ENCODE measurements at places on chromosomes 11 and 22.

- DNase-seq, result no peak
Measured at GRCh38 chr11:62592989-62593421, 1.7 kb upstream of the TUT1 start.

- no peak for DNase-seq
Measured at GRCh38 chr11:9136741-9137140, 45.3 kb upstream of the SCUBE2 start.

DNA sequence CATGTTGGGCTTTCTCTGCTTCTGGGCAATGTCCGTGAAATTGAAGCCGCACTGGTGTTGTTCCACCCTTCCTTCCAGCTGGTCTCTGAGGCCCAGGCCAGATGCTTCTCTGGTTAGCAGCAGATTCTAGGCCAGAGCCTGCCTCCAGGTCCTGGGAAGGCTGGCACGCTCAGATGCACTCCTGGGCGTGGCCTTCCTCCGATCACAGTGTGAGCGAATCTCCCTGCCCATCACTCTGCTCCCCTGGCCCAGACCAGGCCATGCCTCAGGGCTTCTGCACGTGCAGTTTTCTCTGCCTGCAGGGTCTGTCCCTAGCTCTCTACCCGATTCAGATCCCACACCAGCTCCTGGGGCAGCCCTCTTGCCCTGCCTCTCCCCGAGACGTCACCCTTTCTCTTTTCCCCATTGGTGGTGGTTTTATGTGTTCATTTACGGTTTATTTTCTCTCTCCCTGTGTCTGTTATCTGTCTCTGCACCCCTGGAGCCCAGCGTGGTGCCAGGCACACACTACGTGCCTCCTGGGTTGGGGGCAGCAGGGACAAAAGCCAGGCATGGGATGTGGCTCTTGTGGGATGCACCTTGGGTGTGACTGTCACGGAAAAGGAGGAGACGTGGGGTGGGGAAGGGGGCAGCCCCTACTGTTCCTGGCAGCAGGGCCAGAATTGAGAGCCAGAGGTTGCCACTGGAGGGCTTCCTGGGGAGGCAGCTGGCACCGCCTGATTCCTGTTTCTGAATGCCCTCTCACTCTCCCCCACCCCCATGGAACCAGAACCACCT lies 66.0 kb downstream of the KCNQ1 start:
- no peak for DNase-seq

DNA sequence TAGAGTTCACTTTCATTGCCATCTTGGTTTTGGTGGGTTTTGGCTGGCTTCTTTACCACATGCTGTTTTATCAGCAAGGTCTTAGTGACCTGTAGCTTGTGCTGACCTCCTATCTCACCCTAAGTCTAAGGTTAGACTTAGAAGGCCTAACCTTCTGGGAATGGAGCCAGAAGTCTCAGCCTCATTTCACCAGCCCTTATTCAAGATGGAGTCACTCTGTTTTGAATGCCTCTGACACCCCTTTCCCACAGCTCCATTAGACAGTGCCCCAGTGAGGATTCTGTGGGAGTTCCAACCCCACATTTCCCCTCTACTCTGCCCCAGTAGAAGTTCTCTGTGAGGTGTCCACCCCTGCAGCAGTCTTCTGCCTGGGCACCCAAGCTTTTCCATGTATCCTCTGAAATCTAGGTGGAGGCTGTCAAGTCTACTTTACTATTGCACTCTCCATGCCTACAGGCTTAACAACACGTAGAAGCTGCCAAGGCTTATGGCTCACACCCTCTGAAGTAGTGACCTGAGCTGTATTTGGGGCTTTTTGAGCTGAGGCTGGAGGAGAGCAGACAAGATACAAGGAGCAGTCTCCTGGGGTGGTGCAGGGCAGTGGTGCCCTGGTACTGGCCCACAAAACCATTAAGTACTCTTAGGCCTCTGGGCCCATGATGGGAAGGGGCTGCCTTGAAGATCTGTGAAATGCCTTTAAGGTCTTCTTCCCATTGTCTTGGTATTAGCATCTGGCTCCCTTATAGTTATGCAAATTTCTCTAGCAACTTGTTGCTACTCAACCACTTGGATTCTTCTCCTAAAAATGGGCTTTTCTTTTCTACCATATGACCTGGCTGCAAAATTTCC lies 65.9 kb upstream of the SC5D start:
- no peak for DNase-seq

DNA sequence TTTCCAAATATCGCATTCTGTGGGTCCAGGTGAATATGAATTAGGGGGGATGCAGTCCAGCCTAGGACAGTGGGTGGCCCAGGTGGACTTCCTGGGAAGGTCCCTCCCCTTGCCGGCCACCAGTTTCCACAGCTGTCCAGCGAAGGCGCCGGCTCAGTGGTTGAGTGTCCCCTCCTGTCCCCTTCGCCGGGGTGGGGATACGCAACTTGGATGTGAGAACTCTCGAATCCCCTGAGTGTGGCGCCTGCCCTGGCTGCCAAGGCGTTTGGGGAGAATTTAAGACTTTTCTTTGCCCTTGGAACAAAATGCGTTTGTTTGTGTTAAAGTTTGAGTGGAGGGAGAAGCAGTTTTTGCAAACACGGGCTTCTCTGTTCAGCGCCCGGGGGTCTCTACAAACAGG lies 123.7 kb downstream of the KCNQ1OT1 start:
- DNase-seq, result no peak

DNA sequence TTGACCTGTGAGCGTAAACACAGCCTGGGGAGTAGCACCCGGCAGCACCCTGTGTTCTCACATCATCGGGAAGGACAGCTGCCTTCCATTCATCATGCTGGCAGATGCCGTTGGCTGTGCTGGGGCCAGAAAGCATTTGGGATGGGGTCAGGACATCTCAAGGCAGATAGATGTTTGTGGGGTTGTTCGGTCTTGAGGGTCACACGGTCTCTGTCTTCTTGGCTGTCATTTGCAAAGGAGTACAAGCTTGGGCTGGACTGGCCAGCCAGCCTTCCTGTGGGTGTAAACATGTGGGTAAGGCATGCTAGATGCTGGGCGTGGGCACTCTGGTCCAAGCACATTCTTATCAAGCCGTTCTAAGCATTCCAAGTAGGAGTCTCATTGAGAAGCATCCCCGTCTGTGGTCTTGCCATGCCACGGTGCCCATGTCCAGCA lies 81.4 kb downstream of the TBC1D22A start:
- DNase-seq, result no peak

- DNase-seq, result no peak
Measured at GRCh38 chr11:125516245-125516644, 20.2 kb upstream of the FEZ1 start.

DNA sequence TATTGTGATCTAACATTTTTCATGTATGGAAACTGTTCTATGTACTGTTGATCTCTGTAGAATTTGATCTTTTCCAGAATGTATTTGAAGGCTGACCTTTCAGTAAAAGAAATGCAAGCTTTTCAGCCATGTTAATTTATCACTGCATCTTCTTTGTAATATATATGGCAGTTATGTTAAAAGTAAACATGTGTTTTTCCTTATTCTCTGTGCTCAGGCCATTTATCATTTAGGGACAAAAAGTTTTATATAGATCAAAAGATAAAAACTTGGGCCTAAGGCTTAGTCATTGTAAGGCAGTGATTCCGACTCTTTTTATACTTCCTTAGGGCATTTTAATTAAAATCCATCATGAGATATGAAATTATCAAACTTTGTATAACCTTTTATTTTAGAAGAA lies 48.7 kb downstream of the KDM2A start:
- DNase-seq, result no peak

DNA sequence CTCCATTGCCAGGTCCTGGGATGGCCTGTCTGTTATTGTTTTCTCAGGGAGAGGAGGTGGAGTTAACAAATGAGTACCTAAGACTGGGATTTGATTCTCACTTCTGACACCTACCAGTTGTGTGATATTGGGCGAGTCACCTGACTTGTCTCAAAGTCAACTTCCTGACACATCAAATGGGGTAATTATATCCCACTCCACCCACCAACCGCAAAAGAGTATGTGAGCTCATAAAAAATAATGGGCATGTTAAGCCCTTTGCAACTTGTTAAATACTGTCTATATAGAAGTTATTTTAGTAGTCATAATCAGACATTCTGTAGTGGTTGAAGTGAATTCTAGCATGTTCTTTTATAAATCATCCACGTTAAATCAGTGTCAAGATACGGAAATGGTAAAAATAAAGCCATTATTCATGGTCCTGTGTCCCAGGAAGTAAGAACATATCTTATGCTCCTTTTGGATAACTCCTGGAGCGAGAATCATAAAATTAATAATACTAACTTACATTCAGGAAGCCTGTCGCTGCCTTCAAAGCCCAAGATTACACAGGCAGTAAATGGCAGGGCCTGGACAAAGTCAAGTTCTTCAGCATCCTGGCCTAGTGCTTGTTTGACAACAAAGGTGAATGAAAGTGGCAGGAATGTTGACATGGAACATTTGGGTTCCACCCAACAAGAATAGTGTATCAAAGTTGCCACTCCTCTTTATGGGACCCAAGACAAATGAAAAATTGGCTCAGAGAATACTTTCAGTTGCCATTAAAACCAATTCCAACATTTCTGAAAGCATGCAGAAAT lies 54.3 kb downstream of the SYTL2 start:
- peak; percentile 47 for DNase-seq

DNA sequence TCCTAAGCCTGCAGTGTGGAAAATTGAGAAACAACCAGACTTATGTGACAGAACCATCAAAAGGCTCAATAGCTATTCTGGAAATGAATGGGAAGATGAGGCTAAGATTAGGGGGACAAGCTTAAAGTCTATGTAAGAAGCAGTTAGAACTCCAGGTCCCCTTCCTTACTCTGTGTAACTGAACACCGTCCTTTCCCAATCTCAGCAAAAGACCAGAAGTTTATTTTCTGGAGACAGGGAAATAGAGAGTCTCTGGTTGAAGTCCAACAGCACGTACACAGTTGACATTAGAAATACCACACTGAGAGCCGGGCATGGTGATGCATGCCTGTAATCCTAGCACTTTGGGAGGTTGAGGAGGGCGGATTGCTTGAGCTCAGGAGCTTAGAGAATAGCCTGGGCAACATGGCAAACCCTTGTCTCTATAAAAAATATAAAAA lies 93.9 kb downstream of the CD44 start:
- no peak for DNase-seq

GRCh38 chr11:3904228-3904627 lies 48.8 kb downstream of the STIM1 start:
- DNase-seq, result no peak

DNA sequence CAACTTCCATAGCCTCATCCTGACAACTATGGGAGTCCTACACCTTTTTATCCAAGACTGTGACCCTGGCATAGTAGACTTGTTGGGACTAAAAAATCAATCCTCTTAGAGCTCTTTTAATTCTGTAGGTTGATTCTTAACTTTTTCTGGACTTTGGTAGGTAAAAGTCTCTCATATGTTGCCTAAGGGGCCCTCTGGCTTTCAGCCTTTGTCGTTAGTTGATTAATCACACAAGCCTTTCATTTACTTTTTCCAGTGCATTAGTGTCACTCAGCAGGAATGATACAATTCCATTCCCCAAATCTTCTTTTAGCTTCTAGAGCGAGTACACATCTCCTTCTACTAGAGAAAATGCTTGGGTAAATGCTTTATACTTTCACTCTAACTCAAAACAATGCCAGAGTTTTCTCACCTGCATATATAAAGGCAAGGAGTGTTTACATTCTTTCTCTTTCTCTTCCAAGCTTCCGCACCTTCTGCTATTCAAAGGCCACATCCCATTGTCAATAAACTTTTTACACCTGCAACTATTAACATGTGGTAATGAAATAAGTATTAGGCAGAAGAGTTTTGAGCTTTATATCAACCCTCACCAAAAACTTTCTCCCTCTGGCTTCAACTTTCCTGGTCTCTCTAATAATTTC lies 516.6 kb downstream of the FAM181B start:
- DNase-seq, result no peak

DNA sequence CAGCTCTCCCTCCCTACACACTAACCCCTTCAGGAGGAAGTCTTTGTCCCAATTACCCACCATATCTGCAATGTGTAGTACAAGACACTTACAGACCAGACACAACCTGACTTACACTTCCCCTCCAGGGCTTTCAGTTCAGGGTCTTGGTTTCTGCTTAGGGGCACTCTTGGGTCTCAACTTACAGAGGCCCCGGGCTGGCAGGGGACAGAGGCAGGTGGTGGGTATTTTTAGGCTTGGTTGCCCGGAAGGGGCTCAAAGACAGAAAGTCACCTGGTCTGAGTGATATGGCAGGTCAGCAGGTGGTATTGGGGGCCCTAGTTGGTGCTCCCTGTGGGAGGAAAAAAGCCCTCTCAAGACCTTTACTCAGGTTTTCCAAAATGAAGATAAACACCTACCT lies 3.4 kb upstream of the TMEM184B start:
- DNase-seq, result no peak

- DNase-seq, result no peak
Measured at GRCh38 chr11:74853223-74853622, 95.7 kb downstream of the XRRA1 start.

DNA sequence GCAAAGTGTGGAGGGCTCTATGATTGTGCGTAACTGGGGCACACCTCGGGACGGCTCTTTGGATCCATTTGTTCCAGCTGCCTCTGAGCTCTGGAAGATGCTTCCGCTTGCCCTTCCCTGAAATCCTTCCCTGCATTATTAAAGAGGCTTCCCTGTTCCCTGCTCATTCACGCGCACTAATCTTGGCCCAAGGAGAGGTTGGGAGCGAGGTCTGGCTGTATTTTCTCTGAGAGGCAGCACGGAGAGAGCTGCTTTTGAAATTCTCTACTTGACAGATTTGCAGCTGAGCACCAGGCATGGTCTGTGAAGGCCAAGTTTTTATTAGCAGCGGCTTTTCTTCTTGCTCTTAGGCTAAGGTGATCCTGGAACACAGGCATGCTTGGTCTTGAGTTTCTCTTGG lies 94.8 kb upstream of the NTM start:
- no peak for DNase-seq

GRCh38 chr22:34797826-34798225 lies 268.1 kb upstream of the ISX start:
- DNase-seq, result no peak

GRCh38 chr11:10134975-10135481 lies 159.0 kb downstream of the SBF2 start:
- no peak for DNase-seq

GRCh38 chr11:124085997-124086846 lies 29.0 kb upstream of the VWA5A start:
- DNase-seq, result no peak

GRCh38 chr11:124867700-124868099 lies 2.5 kb downstream of the ROBO3 start:
- DNase-seq, result no peak

GRCh38 chr11:121534131-121535093 lies 81.6 kb upstream of the SORL1-AS1 start:
- no peak for DNase-seq

DNA sequence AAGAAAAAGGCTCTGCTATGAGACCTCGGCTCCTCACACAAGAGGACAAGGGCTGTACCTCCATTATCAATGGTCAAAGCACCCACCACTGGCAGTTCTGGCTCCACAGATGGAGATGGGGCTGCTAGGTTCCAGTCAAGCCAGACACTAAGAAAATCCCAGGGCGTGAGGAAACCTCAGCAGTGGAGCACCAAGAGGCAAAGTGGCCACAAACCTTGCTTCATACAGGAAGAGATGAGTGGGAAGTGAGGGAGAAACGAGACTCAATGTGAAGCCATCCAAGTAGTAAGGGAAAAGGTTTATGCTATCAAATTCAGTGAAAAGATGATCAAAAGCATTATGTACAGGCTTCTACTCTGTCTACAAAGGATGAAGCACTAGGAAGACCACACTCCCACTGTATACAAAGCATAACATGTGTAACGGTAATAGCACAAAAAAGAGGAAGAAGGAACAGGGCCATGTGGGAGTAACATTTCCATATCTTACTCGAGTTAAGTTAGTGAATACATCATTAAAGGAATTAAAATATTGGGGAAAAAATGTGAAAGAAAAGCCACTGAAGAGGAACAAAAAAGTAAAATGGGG lies 27.0 kb downstream of the POLDIP3 start:
- no peak for DNase-seq

GRCh38 chr11:85602526-85603213 lies 24.5 kb downstream of the DLG2 start:
- DNase-seq, result no peak
